ENCODE measurements at places on chromosomes 1 and 21.
A peak's percentile ranks its signal among the peaks of the same experiment; 100 is the strongest.

DNA sequence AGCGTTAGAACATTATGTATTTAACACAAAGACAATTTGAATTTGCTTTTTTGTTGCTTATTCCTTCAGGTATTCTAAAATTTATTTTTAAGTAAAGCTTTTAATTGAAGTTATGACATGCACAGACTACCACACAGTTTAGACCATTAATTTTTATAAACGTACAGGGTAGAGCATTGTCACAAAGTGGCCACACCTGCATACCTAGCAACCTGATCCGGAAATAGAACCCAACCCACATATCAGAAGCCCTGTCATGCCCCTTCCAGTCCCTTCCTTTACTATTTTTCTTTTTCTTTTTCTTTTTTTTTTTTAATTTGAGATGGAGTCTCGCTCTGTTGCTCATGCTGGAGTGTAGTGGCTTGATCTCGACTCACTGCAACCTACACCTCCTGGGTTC lies 16.8 kb downstream of the CXADR start:
- no peaks in the 10 kb centered on the region for H3K4me1 ChIP-seq
- no peaks in the 10 kb centered on the region for H3K36me3 ChIP-seq
- H3K4me3 ChIP-seq, result no peak overlapping the region
- no peaks in the 10 kb centered on the region for H3K27me3 ChIP-seq

DNA sequence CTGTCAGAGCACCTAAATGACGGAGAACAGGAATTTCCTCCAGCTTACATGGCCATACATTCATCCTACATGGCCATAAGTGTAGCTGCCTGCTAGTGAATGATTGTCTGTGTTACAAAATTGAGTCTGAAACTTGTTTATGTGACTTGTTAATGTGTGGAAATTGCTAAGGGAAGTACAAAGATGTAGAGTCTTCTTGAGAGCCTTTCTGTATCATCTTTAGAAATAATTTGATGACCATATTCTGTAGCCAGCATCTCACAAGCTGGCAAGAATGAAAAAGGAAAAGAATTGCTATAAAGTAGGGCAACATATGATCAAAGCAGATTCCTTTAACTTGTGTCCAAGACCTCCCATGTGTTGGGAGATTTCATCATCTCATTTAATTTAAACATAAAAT lies 339.2 kb upstream of the LRRC7 start:
- no peak overlapping the region for H3K27ac ChIP-seq
- no peaks in the 10 kb centered on the region for H3K36me3 ChIP-seq
- no peak overlapping the region for H3K4me3 ChIP-seq
- H3K27me3 ChIP-seq, result no peaks in the 10 kb centered on the region
- no peak for DNase-seq

GRCh38 chr1:229210844-229211243 lies 60.1 kb upstream of the RAB4A start:
- H3K36me3 ChIP-seq, result no peaks in the 10 kb centered on the region
- H3K4me1 ChIP-seq, result no peaks in the 10 kb centered on the region
- DNase-seq, result no peak
- no peaks in the 10 kb centered on the region for H3K27me3 ChIP-seq
- no peak overlapping the region for H3K27ac ChIP-seq
- no peak overlapping the region for H3K4me3 ChIP-seq

DNA sequence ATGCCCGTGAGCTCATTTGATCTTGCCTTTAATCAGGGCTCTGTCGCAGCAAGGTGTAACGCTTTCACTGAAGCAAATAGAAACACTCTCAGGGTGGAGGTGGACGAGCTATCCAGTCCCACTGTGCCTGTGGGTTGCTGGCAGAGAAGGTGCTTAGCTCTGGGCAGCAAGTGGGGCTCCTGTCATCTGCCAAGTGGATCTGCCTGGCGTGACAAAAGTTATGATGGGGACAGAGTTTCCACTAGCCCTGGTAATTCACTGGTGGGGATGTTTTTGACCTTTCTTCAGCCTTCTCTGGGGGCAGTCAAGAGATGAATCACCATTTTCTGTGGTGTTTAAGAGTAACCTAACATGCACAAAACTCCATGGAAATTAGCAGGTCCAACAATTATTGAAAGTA lies 71.3 kb upstream of the EDEM3 start:
- no peak overlapping the region for H3K27ac ChIP-seq
- H3K4me3 ChIP-seq, result no peak overlapping the region
- H3K36me3 ChIP-seq, result peaks cover 20% of the 10 kb centered on the region
- H3K27me3 ChIP-seq, result no peaks in the 10 kb centered on the region
- no peak for DNase-seq

DNA sequence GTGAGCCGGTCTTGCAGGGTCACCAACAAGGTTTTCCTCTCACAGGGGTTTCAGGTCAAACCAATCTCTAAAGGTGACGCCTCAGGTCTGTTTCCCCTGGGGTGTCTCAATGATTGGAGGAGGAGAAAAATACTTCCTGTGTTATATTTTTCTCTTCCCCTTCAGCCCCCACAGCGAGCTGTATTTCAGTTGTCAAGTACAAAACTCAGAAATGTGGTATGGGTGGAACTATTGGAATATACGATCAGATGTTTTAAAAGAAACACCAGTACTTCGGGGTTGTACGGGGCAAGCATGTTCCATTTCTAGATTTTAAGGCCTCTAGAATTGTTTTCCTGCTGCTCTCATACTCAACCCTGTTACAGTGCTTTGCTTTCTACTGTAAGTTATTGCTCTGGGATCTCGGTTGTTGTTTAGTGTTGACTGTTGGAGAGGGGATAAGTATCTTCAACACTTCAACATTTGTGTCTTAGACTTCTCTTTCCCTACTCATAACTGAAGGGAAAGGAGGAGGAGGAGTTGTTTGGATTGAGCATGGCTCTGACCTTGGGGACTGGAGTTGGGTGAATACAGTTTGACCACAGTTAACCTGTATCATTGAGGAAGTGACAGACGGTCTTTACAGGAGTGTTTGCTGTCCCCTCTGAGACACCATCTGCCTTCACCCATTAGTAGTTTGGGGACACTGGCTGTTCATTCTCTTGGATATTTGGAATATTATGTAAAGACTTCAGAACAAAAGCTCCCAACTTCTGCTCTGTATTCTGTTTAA lies 2.0 kb downstream of the MAPKAPK2 start:
- peaks cover 61% of the 10 kb centered on the region for H3K4me1 ChIP-seq
- peak overlapping the region; percentile 80 for H3K27ac ChIP-seq
- H3K36me3 ChIP-seq, result peaks cover 10% of the 10 kb centered on the region
- H3K4me3 ChIP-seq, result peak overlapping the region; percentile 69

DNA sequence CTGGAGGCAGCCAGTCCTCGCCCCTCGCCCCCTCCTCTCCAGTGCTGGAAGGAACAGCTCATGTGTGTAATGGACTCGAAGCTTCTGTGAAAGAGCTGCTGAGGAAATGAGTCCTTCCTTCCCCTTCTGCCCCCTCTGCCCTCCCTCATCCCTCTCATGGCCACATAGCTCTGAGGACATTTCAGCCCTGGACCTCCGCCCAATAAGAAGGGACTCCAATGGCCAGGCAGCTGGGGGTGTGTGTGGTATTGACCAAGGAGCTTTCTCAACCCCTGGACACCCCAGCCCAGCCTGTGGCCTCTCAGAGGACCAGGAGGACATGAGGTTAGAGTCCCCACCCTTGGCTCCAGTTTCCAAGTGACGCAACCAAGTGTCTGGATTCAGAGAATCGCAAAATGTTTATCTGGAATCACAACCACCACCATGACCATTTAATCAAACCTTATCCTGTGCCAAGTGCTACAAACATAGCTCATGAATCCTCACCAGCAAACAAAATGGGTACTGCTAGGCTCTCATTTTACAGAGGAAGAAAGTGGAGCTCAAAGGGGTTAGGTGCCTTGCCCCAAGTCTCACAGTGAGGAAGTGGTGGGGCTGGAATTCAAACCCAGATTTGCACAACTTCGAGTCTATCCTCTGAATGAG lies 47.8 kb upstream of the ECE1 start:
- H3K4me1 ChIP-seq, result peaks cover 20% of the 10 kb centered on the region
- H3K27ac ChIP-seq, result no peak overlapping the region
- H3K36me3 ChIP-seq, result no peaks in the 10 kb centered on the region

- no peak overlapping the region for H3K4me3 ChIP-seq
- DNase-seq, result no peak
- H3K36me3 ChIP-seq, result no peaks in the 10 kb centered on the region
- H3K27ac ChIP-seq, result no peak overlapping the region
- peaks cover 45% of the 10 kb centered on the region for H3K4me1 ChIP-seq
These were observed 2.8 kb downstream of the KCNN3 start for GRCh38 chr1:154867064-154867825.

DNA sequence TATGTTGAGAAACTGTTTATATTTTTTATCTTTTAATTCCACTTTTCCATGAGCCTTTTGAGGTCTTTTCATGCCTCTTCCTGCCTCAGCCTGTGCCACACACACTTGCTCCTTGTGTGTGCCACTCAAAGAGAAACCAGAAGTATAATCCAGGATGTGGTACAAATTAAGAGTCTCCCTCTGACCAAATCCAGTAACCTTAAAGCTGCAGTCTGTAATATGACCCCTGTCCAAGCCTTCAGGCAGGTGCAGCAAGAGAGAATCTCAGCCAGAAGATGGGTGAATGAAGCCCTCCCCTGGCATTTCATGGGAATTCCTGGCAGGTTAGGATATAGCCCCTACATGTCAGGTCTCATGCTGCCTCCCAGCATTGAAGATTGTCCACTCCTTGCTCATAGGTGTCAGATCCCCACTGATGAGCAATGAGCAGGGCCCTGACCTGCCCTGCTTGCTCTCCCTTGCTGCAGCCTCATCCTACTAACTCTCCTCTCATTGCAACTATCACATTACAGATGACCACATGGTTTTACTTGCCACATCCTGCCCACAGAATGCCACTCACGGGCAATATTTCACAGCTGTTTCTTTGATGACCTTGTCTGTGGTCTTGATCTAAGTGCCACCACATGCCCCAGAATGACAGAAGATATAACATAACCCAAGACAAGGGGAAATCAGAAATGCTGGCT lies 169.3 kb downstream of the SEC16B start:
- no peak overlapping the region for H3K4me3 ChIP-seq
- H3K4me1 ChIP-seq, result no peaks in the 10 kb centered on the region
- H3K36me3 ChIP-seq, result no peaks in the 10 kb centered on the region
- H3K27ac ChIP-seq, result no peak overlapping the region
- no peak for DNase-seq

DNA sequence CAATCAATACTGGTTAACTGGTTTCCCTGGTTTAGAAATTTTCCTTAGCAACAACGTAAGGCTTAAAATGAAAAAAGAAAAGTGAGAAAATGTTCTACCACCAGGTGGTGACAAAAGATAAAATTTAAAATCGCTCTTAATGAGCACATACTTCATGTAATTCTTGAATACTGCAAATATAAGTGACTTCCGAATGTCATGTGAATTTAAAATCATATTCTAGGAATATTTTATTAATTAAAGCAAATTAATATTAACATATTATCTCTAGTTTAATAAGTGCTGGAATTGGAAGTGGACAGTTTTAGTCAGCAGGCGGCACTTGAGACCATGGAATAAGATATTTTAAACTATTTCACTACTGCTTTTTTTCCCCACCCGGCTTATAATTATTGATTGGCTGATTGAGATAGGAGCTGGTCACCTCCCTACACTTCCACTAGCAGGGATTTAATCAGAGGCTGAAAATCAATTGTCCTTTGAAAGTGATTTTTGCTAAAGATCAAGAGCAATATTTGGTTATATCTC lies 5.0 kb upstream of the ADAMTS1 start:
- peak; percentile 15 for DNase-seq
- no peaks in the 10 kb centered on the region for H3K4me1 ChIP-seq
- H3K27ac ChIP-seq, result no peak overlapping the region
- no peaks in the 10 kb centered on the region for H3K36me3 ChIP-seq
- H3K4me3 ChIP-seq, result no peak overlapping the region

- no peak overlapping the region for H3K4me3 ChIP-seq
- H3K27me3 ChIP-seq, result no peaks in the 10 kb centered on the region
- no peak overlapping the region for H3K27ac ChIP-seq
- no peaks in the 10 kb centered on the region for H3K36me3 ChIP-seq
- H3K4me1 ChIP-seq, result no peaks in the 10 kb centered on the region
These were observed 372.2 kb downstream of the PTBP2 start for GRCh38 chr1:97093741-97094140.

- no peaks in the 10 kb centered on the region for H3K27me3 ChIP-seq
- H3K27ac ChIP-seq, result no peak overlapping the region
- no peaks in the 10 kb centered on the region for H3K4me1 ChIP-seq
- no peak overlapping the region for H3K4me3 ChIP-seq
These were observed 85.2 kb upstream of the KCND3 start for GRCh38 chr1:112074711-112075110.

- peaks cover 3% of the 10 kb centered on the region for H3K4me1 ChIP-seq
- H3K36me3 ChIP-seq, result no peaks in the 10 kb centered on the region
- no peak for DNase-seq
- peak overlapping the region; percentile 95 for H3K27ac ChIP-seq
These were observed 413 bp downstream of the EFCAB7 start for GRCh38 chr1:63523738-63524137.

- H3K36me3 ChIP-seq, result peaks cover 9% of the 10 kb centered on the region
- H3K4me3 ChIP-seq, result peak overlapping the region; percentile 92
- peaks cover 10% of the 10 kb centered on the region for H3K4me1 ChIP-seq
- H3K27me3 ChIP-seq, result no peaks in the 10 kb centered on the region
- peak; percentile 24 for DNase-seq
These were observed 954 bp downstream of the RSBN1 start for GRCh38 chr1:113811156-113811887.

- no peak for DNase-seq
- H3K4me3 ChIP-seq, result no peak overlapping the region
- no peaks in the 10 kb centered on the region for H3K4me1 ChIP-seq
- no peaks in the 10 kb centered on the region for H3K36me3 ChIP-seq
These were observed 77.1 kb downstream of the PGBD5 start for GRCh38 chr1:230349020-230349393.

GRCh38 chr1:36481771-36482723 lies 666 bp downstream of the CSF3R start:
- H3K27me3 ChIP-seq, result no peaks in the 10 kb centered on the region
- no peak overlapping the region for H3K4me3 ChIP-seq
- no peaks in the 10 kb centered on the region for H3K36me3 ChIP-seq
- peaks cover 39% of the 10 kb centered on the region for H3K4me1 ChIP-seq

GRCh38 chr1:117919376-117919775 lies 10.0 kb downstream of the GDAP2 start:
- H3K4me1 ChIP-seq, result no peaks in the 10 kb centered on the region
- DNase-seq, result no peak
- H3K27me3 ChIP-seq, result no peaks in the 10 kb centered on the region
- no peak overlapping the region for H3K4me3 ChIP-seq

GRCh38 chr1:67142931-67143330 lies 8.2 kb upstream of the C1orf141 start:
- H3K4me3 ChIP-seq, result no peak overlapping the region
- H3K27ac ChIP-seq, result no peak overlapping the region
- H3K4me1 ChIP-seq, result peaks cover 4% of the 10 kb centered on the region
- DNase-seq, result no peak
- H3K36me3 ChIP-seq, result no peaks in the 10 kb centered on the region

DNA sequence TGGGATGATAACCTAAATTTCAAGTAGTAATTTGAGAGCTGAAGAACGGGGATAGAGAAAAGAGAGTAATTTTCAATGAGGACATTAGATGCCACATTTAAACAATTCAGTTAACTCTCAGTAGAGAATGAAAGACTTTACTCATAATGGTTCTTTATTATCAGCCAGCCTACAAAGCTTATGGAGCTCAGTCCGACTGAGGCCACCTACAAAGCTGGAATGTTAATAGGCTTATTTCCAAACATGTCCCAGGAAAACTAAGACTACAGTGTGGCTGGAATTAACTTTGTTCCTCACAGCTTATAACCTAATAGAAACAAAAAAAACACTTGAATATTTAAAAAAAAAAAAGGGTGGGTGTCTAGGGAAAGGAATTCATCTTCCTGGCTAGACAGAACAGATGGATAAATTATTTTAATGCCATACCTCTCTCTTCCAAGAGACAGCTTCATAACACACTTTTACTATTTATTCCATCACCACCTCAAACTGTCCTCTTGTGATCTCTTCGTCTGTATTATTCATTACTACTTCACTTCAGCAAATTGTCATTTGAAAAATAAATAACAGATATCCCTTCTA lies 9.8 kb downstream of the SLC19A2 start:
- no peaks in the 10 kb centered on the region for H3K27me3 ChIP-seq
- no peak for DNase-seq
- H3K36me3 ChIP-seq, result peaks cover 36% of the 10 kb centered on the region
- H3K4me3 ChIP-seq, result no peak overlapping the region
- no peak overlapping the region for H3K27ac ChIP-seq
- peaks cover 5% of the 10 kb centered on the region for H3K4me1 ChIP-seq
